ENCODE measurements at places on chromosomes 16 and 17. TPM values are rescaled to one million over a fixed set of nuclear protein-coding genes. Genes with fewer than 3 reads are reported as not detected.
A peak's percentile ranks its signal among the peaks of the same experiment; 100 is the strongest.

The FOXF1 gene
- total RNA-seq, result not detected

GRCh38 chr17:9380361-9380760 is 195.3 kb downstream of the STX8 start:
- H3K4me1 ChIP-seq, result peaks cover 18% of the 10 kb centered on the region
- no peak overlapping the region for H3K4me3 ChIP-seq
- H3K27me3 ChIP-seq, result no peaks in the 10 kb centered on the region
- no peak for DNase-seq

DNA sequence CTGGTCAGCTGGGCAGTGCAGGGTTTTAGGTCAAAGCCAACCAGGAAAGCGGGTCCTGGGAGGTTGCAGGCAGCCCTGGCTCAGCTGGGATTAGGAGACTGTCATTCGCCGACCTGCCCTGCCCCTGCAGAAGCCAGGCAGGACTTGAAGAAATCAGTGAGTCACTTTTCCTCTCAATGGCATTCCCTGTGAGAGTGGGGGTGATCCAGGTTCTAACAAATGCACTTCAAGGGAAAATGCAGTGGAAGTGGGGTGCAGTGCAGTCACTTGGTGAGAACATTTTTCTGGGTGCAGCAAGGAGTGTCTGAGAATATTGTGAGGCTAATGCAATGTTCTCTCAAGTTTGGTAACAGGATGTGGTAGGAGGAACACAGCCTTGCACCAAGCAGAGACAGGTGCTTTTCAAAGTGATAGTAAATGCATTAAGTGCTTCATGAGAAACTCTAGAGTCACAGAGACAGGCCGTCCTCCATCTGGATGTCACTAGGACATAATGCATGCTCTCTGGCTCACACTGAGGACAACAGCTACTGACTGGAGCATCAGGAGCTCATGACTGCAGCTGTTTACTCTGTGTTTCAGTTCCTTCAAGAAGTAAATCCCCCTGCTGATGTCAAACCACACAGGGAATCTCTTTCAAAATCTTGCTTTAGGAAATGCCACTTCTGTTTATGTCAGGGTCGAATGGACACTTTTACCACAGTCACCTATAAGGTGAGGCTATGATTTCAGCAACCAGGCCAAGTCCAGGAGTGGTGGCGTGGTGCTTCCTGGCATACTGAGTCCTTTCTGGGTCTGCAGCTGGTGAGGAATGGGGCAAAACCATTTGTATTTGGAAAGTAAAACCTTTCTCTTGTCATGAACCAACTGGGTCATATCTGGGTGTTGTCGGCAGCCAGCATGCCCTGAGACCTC is 16.7 kb downstream of the CDK5R1 start:
- H3K27ac ChIP-seq, result no peak overlapping the region
- peak; percentile 63 for DNase-seq
- peaks cover 32% of the 10 kb centered on the region for H3K4me1 ChIP-seq
- no peak overlapping the region for H3K4me3 ChIP-seq

- H3K4me3 ChIP-seq, result peak within 1 kb of the TSS; percentile 53
- H3K27me3 ChIP-seq, result peaks cover 66% of the 10 kb centered on the region
- H3K36me3 ChIP-seq, result no peaks in the 10 kb centered on the region
Measured at GRCh38 chr16:84368308-84368996, at the start of gene ATP2C2. TSS of gene ATP2C2 (plus strand) at chr16:84368538. CDS start at chr16:84368616, 78 bp downstream.

Data from chondrocyte (in vitro differentiated cells).